ENCODE measurements at places on chromosomes 12 and 14.

DNA sequence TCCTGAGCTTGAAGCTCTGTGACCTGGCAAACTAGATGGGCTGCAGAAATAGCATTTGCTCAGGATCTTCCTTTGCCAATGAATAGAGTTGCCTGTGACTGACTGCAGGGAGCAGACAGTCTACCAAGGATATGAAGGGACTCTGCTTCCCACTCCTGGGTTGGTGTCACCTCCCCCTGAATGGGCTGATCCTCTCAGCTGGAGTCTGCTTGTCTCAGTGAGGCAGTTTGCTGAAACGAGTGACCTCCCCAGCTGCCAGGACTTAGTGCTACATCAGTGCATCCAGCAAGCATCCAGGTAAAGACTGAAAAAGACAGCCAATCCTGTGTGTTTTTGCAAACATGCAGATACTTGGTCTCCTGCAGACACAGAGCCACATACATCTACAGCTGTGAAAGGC lies 28.5 kb downstream of the PAH start:
- no peak for DNase-seq

DNA sequence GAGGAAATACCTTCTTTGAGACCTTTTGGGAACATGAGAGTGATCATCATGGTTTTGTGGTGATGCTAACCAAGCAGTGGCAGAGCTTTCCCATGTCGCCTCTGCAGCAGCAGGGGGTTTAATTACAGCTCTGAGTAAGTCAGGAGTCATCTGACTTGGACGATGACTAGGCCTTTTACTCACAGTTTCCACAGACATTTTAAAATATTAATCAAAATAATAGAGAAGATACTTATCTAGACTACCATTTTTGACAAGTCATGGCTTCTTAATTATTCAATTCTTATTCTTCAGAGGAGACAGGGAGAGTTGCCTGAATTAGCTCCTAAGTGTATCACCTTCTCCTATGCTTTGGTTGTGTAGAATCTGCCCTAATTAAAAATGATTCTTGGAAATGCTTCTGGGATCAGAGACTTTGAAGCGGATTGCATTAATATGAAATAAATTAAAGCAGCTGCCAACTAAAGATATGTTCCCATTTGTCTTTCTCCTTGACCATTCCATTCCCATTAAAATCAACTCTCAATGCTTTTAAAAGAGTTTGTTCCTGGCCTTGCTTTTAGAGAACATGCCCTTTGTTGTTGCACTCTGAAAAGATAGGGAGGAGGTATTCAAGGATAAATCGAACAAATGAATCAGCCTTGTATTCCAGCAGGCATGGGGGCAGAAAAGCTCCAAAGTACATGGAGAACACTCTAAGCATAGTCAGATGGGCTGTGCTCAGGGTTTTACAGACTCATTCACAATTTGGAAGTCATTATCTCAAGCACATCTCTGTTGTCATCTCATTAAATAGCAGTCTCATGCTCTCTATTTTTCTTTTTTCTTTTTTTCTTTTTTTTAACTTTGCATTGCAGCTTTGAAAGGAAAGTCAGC lies 7.7 kb upstream of the IFNG-AS1 start:
- DNase-seq = no peak

DNA sequence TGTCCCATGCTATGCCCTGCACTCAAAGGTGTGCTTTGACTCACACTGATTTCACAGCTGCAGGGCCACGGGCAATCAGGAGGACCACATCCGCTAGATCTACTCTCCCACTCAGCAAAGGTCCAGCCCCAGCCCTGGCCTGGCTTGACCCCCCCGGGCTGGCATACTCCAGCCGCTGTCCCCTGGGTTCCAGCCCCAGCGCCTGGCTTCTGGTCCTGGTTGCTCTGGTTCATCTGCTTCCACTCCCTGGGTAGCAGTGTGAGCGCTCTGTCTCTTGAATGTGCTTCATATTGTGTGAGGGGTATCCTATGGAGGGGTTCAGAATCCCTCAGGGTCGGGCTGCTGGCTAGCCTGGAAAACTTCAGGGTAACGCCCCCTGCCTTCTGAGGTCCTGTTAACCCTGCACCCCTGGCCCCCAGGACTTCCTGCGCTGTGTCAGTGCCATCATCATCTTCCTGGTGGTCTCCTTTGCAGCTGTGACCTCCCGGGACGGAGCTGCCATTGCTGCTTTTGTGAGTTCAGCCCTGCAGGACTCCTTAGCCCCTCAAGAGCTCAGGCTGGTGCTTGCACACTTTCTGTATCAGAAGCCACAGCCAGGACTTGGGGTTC lies 1.9 kb downstream of the CMTM5 start:
- DNase-seq = no peak

DNA sequence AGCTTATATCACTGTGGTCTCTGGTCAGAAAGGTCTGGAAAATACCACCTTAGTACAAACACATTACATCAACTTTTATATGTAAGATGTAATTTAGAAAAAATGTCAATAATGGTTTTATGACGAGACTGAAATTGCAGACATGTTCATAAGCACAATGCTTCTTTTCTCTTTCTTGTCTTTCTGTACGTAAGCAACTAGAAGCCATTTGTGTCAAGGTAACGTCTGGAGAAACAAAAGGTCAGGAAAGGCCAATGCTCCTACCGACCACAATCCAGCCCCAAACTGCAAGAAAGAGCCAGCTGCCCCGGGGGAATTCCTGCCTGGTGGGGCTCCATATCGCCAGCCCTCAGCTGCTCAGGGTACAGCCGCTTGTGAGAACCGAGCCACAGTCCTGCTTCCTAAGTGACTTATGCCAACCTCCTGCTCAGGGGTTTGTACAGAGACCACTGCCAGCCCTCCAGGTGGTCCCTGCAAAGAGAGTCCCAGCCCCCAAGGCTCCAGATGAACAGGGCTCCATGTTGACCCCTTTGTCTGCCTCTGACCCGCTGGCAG lies 6.3 kb downstream of the ZNF839 start:
- DNase-seq = no peak

- DNase-seq = no peak
These were observed 9.6 kb downstream of the ARHGDIB start for GRCh38 chr12:14951851-14952250.

GRCh38 chr12:131085125-131085815 lies 131.6 kb downstream of the ADGRD1 start:
- no peak for DNase-seq

DNA sequence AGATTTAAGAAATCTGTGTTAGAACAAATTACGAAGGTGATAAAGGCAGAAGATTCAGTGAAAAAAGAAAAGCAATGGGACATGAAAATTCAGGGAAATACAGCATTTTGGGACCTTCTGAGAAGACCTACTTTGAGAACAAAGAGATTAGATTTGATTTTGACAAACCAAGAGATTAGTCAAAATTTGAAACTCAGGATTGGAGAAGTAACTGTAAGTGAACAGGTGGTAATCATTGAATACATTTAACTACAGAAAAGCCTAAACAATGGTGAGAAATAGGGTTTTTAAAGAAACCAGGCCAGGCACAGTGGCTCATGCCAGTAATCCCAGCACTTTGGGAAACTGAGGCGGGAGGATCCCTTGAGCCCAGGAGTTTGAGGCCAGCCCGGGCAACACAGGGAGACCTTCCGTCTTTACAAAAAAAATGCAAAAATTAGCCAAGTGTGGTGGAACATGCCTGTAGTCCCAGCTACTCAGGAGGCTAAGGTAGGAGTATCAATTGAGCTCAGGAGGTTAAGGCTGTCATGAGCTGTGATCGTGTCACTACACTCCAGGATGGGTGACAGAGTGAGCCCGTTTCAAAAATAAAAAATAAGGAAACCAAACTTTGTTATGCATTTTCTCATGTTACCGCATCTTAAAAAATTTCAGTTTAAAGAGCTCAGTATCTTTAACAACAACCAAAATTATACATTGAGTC lies 8.9 kb upstream of the SAV1 start:
- DNase-seq = no peak

- DNase-seq = no peak
These were observed 354.8 kb upstream of the TMEM132C start for GRCh38 chr12:127912035-127912665.

GRCh38 chr12:11652351-11653040 lies 3.0 kb downstream of the ETV6 start:
- peak; percentile 15 for DNase-seq

DNA sequence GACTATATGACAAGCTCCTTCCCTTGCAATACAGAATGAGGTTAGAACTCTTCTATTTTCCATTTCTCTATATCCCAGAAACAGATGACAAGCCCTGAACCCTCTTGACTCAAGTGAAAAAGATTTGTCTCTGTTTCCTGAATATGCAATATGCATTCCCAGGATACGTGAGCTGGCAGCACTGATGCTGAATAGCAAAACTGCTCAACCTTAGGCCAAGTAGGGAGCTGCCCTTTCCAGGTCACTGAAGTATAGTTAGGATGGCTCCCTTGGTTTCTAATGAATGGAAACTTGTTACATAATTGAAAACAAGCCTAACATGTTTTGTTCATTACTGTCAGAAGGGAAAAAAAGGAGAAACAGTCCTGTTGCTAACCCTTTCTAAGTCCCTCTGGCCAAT lies 47.9 kb upstream of the PLEKHG7 start:
- no peak for DNase-seq

- DNase-seq = no peak
These were observed 5.9 kb upstream of the TULP3 start for GRCh38 chr12:2884810-2885209.

DNA sequence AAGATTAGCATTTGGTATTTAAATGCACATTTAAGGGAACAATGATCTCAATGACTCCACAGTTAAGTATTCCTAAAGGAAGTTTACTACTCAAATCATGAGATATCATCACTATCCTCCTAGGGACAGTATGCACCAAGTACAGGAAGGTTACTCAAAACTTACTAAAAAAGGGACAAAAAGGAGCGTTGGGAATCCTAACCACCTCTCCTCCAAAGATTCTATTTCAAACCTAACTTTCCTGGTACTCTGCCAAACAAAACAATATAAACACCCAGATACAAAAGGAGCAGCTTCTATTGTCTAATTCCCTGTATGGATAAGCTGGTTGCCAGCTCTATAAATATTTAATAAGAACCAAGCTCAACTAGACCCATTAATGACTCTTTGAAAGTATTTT lies 377.7 kb downstream of the NUAK1 start:
- no peak for DNase-seq

DNA sequence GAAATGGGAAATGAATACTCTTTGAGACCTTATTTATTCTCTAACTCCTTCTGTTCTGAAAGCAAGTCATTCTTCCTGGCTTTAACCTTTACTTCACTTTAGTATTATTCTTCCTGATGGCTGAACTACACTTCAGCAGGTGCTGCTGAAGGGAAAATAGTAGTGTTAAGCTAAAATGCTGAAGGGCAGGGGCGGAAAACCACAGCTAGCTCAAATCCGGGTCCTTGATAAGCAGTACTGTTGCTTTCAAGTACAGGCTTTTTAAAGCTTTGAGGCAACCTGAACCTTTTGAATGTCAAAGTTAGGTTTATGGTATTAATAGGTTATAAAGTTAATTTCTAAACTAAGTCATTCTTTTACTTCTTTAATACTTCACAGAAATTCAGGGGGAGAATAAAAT lies 10.7 kb downstream of the CCDC196 start:
- DNase-seq = no peak

- DNase-seq = no peak
These were observed 88.9 kb upstream of the BTG1 start for GRCh38 chr12:92234533-92234932.

GRCh38 chr12:124002021-124002644 lies 29.1 kb downstream of the ZNF664 start:
- no peak for DNase-seq

DNA sequence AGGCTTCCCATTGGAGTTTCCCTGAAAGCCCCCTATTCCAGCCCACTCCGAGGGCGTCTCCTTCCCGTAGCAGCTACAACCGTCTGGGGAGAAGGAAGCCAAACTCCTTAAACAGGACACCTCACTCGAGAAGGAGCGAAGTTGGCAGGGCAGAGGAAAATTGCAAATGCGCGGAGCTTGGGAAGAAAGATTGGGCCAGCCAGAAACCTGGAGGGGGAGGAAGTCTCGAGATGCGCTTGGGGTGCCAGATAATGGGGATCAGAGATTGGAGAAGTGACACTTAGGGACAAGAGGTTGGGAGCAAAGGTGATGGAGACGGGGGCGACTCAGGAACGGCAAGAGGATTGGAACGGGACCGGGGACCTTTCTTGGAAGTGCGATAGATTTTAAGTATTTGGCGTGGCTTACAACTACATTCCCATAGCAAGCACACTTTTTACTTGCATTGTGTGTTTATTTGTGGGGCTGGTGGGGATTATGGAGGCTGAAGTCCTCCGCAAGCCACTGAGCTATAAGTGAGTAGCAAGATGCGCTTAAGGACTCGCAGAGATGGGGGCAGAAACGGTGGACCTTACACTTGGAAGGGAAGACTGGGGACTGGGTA lies 926 bp downstream of the HRK start:
- no peak for DNase-seq

DNA sequence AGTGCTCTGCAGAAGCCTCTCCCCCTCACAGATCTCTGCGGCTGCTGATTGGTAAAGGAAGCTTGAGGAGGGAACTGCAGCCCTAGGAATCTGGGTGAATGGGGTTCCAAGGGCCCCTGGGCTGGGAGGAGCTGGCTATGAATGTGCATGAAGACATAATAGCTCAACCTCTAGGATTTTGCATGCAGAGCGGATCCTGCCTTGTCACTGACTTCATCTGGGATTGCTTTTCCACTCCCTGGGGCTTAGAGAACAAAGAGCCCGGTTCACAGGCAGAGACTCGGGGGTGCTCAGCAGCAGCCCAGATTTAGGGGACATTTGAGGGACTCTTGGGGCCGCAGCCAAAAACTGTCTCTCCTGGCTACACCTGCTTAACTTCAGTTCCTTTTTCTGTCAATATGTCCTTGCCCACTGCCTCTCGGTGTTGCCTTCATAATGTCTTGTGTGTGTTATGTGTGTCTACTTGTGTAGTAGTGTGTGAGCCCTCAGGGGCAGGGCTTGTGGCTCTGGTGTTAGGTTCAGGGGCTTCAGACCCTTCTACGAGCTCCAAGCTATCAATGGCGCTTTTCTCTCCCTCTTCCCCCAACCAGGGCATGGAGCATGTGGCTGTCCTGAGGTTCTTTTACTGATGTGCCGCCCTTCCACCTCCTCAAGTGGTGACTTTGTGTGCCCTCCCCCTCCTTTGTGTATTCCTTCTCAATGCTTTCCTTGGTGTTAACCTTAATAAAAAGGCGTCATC lies 1.9 kb downstream of the CCDC184 start:
- DNase-seq = no peak

GRCh38 chr12:45268672-45269411 lies 52.9 kb downstream of the ANO6 start:
- DNase-seq = no peak

DNA sequence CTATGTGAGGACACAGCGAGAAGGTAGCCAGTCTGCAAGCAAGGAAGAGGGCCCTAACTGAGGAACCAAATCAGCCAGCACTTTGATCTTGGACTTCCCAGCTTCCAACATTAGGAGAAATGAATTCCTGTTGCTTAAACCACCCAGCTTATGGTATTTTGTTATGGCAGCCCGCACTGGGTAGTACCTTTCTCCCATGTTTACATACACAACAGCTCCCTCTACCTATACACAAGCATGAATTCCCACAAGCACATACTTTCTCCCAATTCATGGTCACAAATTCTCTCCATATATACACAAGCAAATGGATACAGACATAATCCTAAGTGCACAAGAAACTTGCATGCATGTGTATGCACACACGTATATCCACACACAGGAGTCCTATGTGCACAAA lies 7.4 kb downstream of the ITGB7 start:
- DNase-seq = no peak

GRCh38 chr12:119683413-119683812 lies 15.5 kb downstream of the PRKAB1 start:
- DNase-seq = no peak
